OCI-LY7 (cell line): ENCODE measurements at places on chromosomes 1 and 21. TPM values are rescaled to one million over a fixed set of nuclear protein-coding genes. Genes with fewer than 3 reads are reported as not detected.

KCTD3 gene
- total RNA-seq: 2.4 and 3.4 TPM in 2 replicates

CYB561D1 gene
- 10.5 and 11.3 TPM in 2 replicates for total RNA-seq

SELE gene
- total RNA-seq: not detected in 2 replicates

PDE4B gene
- 2.4 and 3.6 TPM in 2 replicates for total RNA-seq

NBPF26 gene
- total RNA-seq: 24.2 and 26.7 TPM in 2 replicates

FMO3 gene
- total RNA-seq: not detected in 2 replicates

FAM72C gene
- total RNA-seq: 44.9 and 52.7 TPM in 2 replicates

- DNase-seq: no peak
Measured at GRCh38 chr21:45994086-45994661, 12.6 kb downstream of the COL6A1 start.

GRCh38 chr1:203763505-203763904 lies 1.5 kb upstream of the LAX1 start:
- DNase-seq: no peak

DNA sequence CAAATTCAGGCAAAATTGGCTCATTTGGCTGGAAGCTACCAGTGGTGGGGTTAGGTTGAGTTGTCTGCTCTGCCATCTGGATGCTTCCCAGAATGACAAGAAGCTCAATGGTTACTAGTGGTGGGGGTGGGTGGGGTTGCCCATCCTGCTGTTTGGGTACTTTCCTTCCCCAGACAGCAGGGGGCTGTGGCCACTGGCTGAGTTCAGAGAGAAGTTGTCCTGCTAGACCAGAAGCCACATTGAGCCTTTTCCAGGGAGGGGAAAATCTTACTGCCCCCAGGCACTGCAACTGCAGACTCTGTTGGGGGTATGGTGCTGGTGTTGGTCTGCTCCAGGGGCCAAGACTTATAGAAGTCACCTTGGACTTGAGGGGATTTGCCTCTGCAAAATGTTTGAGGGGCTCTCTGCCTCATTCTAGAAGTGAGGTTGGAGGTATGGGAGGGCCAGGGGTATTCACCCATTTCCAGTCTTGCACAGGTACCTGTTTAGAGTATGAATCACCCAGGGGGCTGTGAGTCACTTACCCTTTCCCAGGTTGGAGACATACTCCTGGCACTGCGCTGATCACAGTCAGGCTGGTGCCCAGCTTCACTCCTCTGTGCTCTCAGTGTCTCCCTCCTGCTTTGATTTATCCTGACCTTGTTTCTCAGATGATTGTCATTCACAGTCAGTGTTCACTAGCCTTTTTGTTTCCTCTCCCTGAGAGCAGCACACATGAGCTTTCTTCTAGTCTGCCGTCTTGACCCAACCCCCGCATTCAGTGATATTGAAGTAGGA lies 89.1 kb upstream of the NEGR1 start:
- DNase-seq: no peak

GRCh38 chr1:95371666-95372282 lies 137.8 kb downstream of the RWDD3 start:
- no peak for DNase-seq

- DNase-seq: no peak
Measured at GRCh38 chr1:170481000-170481399, 51.0 kb upstream of the GORAB start.

- no peak for DNase-seq
Measured at GRCh38 chr1:42239555-42239954, 75.0 kb upstream of the GUCA2A start.

GRCh38 chr1:174160109-174160473 lies 771 bp downstream of the RABGAP1L start:
- DNase-seq: no peak

GRCh38 chr1:84062496-84062895 lies 63.6 kb upstream of the TTLL7 start:
- DNase-seq: no peak

DNA sequence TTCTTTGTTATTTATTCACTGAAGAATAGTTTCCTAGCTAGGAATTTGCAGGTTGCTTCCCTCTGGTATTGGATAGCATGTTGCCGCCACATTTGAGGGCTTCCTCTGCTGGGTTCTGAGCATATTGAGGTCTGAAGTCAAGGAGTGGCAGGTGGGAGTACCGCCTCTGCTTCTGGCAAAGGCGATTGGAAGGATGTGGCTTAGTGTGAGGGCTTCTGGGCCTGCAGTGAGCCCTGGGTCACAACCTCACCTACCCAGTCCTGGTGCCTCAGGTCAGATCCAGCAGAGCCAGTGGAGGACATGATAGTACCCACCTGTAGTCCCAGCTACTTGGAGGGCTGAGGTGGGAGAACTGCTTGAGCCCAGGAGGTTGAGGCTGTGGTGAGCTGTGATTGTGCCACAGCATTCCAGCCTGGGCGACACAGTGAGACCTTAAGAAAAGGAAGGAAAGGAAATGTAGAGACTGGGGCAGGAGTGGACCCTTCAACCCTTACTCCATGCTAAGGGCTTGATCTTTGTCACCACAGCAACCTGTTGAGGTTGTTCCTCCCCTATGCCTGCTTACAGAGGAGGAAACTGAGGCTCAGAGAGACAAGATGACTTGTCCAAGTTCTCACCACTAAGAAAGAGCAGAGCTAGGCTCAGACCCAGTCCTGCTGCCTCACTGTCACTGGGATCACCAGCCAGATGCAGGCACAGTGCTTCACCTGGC lies 22.8 kb downstream of the A3GALT2 start:
- DNase-seq: no peak

DNA sequence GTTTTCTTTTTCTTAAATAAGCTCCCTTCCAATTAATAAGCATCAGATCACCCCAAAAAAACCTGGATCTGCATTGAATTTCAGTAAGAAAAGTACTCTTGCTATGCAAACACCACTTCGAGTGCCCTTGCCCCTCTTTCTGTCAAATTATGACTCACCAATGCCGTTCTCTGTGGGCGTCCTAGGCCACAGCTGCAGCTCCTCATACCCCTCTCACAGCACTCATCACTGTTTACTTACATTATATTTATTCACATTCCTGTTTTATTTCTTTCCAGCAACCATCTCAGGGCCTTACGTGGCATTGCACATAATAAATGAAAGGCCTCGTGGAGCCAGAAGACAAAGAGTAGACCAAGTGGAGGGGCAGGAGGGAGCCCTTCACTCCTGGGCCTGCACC lies 99.1 kb upstream of the CTTNBP2NL start:
- DNase-seq: no peak

DNA sequence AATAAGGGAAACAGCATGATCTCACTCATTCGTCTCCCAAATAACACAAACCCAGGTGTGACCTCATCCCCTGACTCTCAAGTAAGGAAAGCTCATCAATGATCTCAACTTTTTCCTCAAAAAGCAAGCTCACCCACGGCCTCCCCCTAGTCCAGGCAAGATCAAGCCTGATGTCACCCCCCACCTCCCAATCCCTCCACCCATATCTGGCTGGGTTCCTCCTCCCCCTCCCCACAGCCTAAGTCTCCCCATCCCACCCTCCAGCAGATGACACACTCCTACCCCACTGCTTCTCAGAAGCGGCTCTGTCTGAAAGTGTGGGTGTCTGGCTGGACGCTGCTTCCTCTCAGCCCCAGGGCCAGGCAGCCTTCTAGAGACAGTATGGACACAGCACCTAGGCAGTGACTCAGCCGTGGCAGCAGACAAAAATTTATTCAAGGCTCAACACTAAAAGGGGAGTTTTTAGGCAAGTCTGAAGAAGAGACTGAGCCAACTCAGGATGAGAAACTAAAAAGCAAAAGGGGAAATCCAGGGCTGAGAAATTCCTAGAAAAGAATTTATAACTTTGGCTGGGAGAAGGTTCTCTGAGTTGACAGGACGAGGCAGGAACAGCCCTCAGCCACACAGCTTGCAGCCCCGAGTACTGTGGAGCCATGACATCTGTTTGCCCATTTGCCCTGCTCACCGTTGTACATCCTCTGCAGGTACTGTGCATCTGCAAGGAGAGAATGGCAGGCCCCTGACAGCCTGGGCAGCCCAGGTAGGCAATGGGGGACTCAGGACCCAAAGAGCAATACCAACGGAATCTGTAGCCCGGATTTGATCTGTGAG lies 81.6 kb upstream of the LRRC8D start:
- DNase-seq: no peak

DNA sequence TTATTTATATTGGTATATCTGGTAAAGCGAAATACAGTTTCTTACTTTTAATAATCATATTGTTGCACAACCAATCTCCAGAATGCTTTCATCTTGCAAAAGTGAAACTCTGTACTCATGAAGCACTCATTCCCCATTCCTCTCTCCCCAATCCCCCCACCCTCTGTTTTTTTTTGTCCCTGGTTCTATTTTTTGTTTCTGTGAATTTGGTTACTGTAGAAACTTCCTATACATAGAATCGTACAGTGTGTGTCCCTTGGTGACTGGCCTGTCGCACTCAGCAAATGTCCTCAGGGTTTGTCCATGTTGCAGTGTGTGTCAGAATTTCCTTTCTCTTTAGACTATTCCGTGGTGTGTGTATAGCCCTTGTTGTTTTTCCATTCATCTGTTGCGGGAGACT lies 7.9 kb upstream of the NLRP3 start:
- no peak for DNase-seq

GRCh38 chr1:201946224-201946908 lies at the start of gene LMOD1:
LMOD1 (minus strand) TSS chr1:201946548; CDS start chr1:201946340, 208 bp downstream.
- no peak for DNase-seq
